ENCODE measurements at places on chromosomes 2 and 18.
A peak's percentile ranks its signal among the peaks of the same experiment; 100 is the strongest.

DNA sequence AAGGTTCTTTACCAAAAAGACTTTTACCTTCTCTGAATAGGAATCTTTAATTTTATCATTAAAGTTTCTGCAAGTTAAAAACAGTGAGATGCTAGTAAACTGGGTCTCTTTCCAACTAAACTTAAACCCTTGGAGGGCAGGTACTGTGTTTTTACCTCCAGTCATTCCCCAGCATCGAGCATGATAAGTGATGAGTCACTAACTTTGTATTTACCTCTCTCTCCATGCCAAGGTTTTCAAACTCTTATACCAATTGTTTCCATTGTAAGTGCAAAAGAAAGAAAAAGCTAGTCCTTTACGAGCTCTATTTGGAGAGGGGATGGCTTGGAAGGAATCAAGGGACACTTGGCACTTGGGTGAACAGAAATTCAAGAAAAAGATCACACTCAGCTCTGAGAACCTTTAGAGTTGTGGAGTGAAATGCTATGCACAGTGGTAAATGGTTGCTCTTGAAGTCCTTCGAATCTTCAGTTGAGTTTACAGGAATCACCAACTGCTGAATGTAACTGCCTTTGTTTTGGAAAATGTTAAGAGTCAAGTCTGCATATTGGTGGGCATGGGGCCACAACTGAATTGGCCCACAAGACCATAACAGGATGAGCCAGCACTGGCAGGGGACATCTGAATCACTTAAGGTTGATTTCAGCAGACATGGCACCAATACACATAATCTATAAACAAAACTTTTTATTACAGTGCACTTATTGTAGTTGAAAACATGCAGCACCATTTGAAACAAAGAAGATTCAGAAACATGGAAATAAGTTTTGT, 8.3 kb upstream of the RBM43 start:
- DNase-seq: no peak

- peak; percentile 93 for DNase-seq
Measured at GRCh38 chr18:48022531-48023329, 92.3 kb upstream of the SMAD2 start.

DNA sequence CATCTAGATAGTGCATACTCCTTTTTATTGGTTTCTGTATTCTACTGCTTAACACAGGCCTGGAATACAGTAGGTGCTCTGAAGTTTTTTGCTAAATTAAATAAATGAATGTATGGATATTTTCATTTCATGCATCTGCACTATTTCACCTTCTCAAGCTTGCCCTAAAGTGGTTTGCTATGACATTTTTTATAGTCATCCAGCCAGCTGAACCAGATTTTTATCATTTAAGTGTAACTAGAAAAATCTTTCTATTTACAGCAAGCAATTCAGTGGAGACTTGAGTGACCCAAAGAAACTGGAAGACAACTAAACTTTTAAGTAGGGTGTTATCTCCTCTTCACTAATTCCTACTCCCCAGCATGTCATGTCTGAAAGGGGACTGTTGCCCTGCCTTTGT, 354.9 kb downstream of the OSR1 start:
- DNase-seq: no peak

DNA sequence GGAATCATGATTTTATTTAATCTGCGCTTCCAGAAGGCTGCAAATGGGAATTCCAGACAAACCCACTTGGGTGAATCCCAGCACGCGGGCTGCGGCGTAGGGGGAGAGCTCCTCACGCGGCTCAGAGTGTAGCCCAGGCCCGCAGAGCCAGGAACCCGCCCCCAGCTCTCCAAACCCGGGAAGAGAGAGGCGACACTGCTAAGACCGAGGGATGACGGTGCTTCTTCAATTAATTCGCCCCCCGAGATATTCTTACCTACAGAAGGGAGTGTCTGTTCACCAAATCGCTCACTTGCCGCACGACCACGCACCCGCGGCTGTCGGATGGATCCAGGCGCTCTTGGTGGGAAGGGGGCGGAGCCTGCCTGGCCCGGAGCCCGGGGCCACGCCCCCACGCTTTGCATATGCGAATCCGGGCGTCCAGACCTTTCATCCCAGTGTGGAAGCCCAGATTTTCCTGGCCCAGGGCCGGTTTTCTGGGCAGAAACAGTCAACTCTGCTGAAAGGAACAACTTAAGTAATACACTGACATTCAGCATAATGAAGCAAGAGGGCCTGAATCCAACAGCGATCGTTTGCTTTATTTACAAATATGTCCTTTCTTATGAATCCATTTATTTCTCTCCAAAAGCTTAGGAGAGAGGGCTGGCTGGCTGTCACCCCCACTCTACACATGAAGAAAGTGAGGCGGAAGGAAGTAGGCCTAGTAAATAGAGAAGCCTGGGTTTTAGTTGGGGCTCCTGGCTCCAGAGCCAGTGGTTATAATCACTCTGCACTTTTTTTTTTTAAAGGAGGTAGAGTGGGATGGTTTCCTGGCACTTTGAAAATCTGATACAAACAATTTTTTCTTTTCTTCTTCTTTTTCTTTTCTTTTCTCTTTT, at the start of gene SLC19A3:
TSS of gene SLC19A3 (minus strand) at position 342 of the 881 bp plus-strand sequence. CDS start 15,710 bp downstream, outside the sequence.
- DNase-seq: no peak

GRCh38 chr2:195782156-195782555, 125.1 kb downstream of the SLC39A10 start:
- DNase-seq: no peak

GRCh38 chr2:158659483-158659882, 135.6 kb upstream of the DAPL1 start:
- no peak for DNase-seq

GRCh38 chr2:18046558-18047212, 168.2 kb downstream of the KCNS3 start:
- no peak for DNase-seq

GRCh38 chr2:19540739-19541525, 182.5 kb upstream of the OSR1 start:
- DNase-seq: no peak

DNA sequence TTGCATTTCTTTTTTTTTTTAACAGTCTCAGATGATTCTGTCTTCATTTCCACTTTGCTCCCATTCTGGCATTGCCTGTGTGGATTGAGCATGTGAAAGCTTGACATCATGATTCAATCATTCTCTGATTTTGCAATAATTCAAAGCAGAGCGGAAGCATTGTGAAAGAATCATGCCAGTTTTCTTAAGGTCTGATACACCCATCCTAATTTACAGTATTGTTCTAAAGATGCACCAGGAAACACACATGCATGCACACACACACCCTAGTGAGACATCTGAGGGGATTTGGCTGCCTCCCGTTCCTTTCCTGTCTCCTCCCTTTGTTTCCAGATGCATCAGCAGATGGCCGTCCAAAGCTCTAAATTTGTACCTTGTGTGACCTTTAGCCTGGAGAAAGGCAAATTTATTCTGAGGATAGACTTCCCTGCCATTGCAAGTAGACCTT, 97.3 kb downstream of the FMNL2 start:
- no peak for DNase-seq

DNA sequence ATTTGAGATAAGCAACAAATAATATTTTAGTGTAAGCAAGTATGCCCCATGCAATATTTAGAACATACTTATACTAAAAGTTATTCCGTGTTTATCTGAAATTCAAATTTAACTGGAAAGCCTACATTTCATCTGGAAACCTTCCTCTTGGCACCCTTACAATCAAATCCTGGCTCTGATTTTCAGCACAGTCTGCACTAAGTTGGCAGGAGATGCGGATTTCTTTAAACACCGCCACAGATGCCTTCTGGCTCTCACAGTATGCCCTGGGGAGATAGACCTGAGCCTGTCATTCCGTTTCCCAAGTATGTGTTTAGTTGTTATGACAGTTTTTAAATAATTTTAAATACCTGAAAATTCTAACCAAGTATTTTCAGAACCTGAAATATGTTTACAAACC, 7.3 kb upstream of the MLPH start:
- no peak for DNase-seq

DNA sequence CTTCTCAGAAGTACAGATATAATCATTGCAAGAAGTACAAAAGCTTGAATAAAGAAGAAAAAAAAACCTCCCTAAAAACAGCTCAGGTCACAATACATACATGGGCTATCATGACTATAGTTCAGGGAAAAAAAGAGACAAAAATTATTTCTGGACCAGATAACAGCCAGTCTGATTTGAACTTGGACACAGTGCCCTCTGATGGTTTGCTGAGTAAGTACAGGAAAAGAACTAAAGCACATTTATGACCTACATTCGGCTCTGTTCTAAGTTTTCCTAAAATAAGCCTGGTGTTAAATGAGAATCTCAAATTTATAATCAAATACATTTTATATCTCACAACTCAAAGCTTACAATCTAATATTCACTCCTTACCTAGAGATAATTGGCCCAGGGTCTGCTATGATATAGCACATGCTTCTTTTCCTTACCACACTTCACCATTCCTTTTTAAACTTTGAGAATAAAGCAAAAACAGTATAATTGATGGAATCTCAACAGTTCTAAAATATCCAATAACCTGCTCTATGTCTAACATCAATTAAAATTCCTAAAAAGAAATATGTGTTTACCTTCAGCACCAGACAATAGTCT, 81.1 kb downstream of the RAPH1 start:
- DNase-seq: peak; percentile 97

DNA sequence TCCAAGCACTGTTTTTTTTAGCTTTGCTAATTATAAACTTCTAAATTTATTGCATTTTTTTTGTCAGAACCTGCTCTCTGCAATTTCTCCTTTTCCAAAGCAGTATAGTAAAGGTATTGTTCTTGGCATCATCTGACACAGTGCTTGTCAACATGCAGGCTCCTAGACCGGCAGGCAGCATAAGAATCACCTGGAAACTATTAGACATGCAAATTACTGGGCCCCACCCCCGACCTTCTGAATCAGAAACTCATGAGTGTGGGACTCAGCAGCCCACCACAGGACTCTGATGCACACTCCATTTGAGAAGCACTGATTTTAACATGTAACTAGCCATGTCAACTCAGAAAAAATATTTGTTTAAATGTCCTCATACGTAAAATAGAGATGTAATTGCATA, 551.1 kb upstream of the CELF4 start:
- no peak for DNase-seq

GRCh38 chr18:67938660-67939059, 422.1 kb upstream of the DSEL start:
- DNase-seq: no peak

DNA sequence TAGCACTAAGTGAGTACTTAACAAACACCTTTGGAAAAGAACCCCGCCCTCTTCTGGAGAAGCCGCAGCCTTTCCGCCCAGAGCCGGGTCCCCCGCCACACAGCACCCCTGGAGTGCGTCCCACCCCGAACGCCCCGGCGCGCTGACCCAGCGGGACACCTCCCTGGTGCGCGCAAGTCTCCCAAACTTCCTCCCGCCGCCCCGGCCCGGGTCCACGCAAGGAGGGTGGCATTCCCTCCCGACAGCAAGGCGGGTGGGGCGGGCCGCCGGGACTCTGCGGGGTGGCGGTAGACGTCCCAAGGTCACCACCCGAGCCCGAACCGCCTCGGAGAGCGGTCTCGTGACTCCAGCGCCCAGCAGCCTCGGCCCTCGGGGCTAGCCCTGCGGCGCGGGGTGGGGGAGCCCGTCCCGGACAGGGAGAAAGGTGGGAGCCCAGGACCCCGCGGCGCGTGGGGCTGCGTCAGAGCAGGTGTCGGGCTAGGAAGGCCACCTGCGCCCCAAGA, 598 bp downstream of the CCDC93 start:
- peak; percentile 30 for DNase-seq

DNA sequence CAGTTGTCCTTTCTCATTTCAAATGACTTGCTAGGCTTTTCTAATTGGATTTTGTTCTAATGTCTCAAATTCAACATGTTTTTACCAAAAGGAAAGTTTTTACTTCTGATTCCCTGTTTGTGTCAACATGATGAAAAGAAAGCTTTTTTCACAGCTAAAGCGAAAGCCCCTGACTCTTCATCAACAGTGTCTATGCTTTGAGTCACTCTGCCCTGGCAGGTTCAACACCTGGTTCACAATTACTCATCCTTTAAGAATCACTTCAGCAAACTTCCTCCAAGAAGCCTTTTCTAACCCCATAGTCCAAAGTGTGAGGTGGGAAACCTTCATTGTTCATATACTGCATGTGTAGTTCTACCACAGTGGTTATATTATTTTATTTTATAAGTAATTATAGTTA, 7.6 kb upstream of the DSG2 start:
- DNase-seq: no peak

DNA sequence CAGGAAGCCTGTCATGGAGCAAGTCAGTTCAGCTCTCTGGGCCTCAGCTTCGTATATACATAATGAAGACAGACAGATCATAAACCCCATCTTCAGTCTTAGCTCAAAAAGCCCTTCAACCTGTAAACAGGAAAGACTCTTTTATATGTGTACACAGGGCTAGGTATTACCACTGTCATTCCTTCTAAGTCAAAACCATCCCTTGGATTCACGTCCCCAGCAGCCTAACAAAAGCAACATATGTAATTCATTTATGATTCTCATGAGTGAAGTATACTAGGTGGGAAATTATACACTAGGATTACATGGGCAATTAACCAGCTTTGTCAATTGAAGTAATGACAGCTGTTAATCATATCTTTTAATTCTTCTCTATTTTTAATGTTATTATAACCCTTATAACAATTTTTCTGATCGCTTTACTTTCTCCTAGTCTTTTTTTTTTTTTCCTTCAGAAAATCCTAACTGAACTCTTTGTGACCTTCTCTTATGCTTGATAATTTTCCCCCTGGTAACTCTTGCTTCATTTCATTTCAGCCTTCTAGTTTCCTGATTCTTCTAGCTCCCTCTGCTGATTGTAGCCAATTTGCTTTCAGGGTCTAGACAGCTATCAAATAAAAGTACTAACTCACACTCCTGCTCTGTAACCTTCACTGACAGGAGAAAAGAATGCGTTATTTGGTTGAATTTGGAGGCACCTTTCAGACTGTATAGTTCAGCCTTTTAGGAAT, 99.7 kb downstream of the RBM43 start:
- DNase-seq: peak; percentile 43

- no peak for DNase-seq
Measured at GRCh38 chr18:44474067-44474411, 206.6 kb upstream of the SETBP1 start.

GRCh38 chr2:133674066-133674432, 105.8 kb upstream of the NCKAP5 start:
- DNase-seq: no peak

DNA sequence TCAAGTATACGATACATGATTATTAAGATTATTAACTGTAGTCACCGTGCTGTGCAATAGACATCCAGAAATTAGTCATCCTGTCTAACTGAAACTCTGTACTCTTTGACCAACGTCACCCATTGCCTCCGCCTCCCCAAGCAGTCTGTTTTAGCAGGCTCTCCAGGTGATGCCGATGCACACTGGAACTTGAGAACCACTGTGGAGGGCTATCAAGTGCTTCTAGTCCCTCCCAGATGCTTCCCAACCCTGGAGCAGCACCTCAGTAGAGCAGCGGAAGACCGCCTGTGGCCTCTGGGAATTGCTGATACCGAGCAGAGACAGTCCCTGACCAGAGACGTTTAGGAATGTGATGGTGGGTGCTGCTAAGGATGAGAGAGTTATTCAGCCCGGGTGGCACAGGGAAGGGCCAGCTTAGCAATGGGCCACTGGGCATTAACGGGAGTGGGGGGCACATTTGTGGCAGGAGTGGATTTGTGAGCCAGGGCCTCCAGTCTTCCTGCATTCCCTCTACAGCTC, 50.7 kb downstream of the LIPG start:
- no peak for DNase-seq

Data from Kasumi-1 (cell line).